ENCODE measurements at places on chromosomes 4 and X.
A peak's percentile ranks its signal among the peaks of the same experiment; 100 is the strongest.

DNA sequence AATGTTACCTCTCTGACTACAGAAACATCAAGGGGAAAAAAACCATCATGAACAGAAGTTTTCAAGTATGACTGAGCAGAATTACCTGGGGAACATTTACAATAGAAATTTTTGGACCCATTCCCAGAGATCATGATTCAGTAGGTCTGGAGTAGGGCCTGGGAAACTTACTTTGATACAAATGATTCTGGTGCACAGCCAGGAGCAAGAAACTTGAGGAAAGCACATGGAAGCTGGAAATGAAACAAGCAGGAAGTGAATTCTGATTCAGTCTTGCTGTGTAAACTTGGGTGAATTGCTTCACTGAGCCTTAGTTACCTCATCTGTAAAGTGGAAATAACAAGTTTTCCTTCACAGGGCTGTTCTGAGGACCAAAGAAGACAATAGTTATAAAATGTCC, 192.5 kb upstream of the TAPT1 start:
- no peak for DNase-seq

DNA sequence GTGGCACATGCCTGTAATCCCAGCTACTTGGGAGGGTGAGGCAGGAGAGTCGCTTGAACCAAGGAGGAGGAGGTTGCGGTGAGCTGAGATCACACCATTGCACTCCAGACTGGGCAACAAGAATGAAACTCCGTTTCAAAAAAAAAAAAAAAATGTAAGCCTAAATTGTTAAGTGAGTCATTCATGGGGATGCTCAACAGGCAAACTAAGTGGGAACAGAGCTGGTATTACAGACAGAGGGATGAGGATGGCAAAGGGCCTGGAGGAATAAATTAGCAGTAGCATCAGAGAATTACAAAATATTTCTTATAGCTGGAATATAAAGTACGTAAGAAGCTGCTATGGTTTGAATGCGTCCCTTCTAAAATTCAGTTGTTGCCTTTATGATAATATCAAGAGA, 43.4 kb upstream of the OGT start:
- no peak for DNase-seq

- no peak for DNase-seq
Observed at GRCh38 chrX:133333154-133333750, 82.0 kb downstream of the GPC4 start.

GRCh38 chr4:88457307-88458103, 586 bp downstream of the HERC5 start:
- DNase-seq: no peak

DNA sequence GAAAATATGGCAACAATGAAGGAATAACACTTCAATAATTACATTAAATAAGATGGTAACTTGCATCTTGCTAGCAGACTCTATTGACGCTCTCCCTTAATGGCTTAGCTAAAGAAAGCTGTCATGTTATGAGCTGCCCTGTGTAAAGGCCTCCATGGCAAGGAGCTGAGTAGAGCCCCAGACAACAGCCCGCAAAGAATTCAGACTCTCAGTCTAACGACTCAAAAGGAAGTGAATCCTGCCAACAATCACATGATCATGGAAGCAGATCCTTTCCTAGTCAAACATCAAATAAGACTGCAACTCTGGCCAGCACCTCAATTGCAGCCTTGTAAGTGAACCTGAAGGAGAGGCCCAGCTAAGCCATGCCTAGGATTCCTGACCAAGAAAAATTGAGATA, 157.6 kb downstream of the MAB21L2 start:
- DNase-seq: no peak

- no peak for DNase-seq
Observed at GRCh38 chr4:186726426-186727168, 2.9 kb upstream of the FAT1 start.

DNA sequence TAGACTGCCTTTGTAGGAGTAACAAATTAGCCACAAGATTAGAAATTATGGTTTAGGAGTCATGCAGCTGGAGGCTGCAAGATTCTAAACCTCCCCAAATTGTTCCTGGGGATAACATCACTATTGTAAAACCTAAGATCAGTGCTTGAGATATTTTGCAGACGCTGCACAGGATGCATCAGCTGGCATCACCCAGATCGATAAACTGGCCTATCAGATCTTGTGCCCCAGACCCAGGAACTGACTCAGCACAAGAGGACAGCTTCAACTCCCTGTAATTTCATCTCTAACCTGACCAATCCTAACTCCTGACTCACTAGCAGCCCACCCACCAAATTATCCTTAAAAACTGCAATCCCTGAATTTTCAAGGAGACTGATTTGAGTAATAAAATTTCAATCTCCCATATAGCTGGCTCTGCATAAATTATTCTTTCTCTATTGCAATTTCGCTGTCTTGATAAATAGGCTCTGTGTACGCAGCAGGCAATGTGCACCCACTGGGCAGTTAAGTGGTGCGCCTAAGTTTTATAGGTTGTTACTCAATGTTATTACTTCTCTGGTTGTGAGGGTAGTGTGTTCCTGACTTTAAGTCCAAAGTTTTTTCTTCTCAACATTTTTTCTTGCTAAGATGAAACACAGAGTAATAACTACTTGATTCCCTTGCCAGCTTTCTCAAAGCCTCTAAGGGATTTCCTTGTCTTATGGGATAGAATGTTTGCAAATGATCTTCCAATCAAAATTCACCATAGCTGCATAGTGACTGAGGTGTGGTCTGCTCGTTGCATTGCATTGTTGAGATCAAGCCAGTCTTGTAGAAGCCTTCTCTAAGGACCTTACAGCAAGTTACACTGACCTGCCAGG, 312.3 kb upstream of the DKK2 start:
- DNase-seq: no peak

DNA sequence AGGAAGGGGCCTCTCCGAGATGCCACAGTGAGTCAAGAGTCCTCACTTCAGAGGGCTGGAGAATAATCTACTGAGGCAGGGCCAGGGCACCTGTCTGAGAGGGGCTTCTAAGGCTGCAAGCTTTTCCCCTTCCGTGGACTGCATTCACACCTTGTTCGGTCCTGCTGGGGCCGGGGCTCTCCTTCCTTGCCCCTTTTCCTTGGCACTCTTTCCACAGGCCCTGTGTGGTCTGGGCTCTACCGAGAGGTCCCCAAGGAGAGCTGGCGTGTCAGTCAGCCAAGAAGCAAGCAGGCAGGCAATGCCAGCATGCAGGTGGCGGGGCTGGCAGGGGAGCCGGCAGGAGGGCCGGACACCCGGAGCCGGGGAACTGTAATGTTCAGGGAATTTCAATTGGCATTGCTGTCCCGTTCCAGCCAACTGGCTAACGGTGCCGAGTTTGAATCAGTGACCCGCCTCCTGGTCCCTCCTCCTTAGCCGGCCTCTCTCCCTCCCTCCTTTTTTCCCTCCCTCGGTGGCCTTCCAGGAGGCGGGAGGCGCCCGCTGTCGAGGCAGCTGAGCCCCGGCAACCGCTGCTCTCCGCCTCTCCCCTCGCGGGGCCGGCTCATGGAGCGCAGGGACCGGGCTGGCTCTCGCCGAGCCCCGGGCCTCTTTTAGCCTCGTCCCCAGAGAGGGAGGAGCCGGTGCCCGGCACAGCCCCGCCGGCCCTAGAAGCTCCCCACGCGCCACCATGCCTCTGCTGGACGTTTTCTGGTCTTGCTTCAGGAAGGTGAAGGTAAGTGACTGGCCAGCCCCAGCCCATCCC, at the start of gene STARD8:
STARD8 (plus strand) TSS at position 511 of the 802 bp plus-strand sequence; CDS start at position 728, 217 bp downstream.
- DNase-seq: no peak

- DNase-seq: no peak
Observed at GRCh38 chrX:110794601-110795000, 1.0 kb downstream of the CHRDL1 start.

GRCh38 chrX:51837921-51838320, 55.5 kb upstream of the MAGED1 start:
- DNase-seq: no peak

DNA sequence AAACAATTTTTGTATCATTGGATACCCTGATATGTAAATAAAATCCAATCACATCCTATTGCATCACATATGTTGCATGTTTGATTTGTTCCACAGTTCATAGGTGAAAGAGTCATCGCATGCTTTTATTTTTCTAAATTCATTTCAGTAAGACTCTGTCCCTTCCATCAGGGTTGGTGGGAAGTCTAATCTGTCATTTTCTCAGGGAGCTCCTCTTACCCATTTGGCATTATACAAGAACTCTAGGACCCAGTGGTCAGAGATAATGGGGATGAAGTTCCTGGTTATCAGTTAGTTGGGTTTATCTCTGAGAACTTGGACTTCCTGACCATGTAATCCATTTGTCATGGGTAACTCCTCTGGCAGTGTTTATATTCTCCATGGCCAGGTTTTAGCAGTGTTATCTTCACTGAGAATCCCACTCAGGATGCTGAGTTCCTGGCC, 227.1 kb upstream of the JADE1 start:
- DNase-seq: no peak

DNA sequence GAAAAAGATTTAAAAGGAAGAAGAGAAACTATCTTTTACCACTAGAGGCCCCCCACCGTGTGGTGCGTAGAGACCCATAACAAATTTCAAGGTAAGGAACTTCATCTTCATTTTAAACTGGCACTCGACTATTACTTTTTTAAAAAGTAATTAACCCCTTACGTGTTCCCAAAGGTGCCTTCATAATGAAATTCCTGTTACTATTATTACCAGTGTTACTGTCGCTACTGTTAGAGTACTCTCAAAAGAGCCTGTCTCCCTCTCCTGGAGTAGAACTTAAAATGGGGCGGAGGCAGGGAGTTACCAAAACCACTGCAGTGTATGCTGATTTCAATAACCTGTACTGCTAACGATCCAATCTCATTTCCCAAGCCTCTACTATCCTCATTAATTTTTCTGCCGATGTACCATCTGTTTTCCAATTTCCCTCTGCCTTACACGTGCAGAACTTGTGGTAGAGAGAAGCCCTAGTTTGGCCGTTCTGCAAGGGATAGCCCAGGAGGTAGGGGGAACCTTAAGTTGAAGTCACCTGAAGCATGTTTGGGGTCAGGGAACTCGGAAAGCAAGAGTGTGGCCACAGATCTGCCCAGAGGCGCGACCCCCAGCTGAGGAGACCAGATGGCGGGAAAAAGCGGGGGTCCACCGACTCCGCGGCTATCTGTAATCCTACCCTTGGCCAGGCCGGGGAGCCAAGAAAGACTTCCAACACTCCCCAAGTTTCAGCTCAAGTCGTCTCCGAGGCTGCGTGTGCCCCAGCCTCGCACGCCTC, 720 bp upstream of the STK26 start:
- no peak for DNase-seq

DNA sequence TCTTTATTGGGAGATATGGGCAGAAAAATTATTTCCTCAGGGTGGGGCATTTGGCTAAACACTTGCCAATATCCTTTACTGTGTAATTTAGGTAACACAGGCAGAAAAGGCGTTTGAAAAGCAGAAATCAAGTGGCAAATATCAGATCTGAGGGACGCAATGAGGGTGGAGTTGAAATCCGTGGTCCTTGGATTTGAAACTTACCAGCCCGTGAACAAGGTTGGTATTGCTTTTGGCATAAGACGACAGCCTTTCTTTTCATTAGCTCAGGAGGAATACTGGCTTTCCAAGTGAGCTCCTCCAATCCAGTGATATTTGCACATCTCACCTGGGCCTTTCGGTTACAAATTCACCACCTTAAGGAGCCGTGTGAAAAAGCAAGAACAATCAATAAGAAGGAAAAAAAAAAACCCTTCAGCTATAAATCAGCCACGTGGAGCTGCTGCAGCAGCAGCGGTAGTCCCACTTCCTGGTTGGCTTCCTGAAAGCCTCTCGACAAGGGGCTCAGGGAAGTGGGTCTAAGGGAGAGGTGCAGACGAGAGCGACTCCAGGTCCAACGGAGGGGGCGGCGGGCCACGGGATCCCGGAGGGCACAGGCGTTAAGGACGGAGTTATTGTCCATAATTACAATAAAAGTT, 734 bp upstream of the GALNT7 start:
- DNase-seq: peak; percentile 11

GRCh38 chrX:99413317-99413716, 996.8 kb downstream of the PCDH19 start:
- no peak for DNase-seq

DNA sequence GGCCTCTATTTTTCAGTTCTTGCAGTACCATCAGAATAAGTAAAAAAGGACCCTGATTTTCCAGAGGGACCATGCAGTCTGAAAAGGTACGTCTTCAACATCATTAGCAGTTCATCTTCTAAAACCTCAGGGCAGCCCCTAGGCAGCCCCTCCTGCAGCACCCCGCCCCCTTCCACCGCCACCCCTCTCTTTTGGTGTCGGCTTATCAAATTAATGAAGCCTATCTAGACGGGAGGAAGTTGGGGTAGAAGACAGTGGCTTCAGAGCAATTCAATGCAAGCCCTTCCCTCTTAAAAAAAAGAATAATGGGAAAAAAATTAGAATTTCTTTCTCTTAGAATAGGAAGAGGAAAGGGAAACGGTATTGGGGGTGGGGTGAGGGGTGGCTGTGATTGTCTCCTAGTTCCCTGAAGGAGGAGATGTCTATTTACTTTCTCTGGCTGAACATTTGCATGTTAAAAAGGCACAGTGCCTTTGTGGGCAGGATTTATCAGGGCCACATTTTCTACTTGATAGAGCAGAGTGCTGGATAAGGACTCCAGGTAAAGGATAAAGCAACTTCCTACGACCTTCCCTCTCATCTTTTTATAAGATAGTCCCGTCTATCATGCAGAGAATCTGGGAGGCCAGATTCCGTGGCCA, 159.4 kb downstream of the MGST2 start:
- DNase-seq: no peak

DNA sequence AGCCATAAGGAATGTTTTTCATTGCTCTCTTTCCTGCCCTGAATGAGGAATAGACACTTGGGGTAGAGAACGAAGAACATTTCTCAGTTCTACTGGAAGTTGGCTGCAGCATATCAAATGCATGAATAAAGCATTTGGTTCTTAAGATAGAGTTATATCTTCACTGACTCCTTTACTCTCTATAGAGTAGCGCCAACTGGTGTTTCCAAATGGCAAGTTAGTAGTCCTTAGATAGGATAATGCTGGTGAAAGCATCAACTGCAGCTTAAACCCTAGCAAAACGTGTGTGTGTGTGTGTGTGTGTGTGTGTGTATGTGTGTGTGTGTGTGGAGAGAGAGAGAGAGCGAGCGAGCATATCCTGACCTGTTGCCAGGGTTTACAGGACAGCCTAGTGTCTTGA, 62.2 kb upstream of the FRMPD4 start:
- DNase-seq: no peak

DNA sequence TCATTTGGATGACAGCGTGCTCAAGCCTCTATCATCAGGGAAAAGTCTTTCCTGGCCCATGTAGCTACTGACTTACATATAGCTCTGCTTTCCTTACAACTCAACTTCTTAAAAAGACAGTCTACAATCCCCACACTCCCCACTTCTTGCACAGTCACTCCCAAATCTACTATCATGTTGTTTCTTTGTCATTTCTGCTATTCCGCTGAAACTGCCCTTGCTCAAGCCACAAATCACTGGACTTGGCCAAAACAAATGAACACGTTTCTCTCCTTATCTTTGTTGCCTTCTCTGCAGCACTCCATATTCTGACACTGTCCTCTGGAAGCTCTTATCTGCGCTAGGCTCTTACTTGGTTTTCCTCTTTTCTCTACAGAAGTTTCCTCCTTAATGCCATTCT, 28.2 kb downstream of the GPRIN3 start:
- no peak for DNase-seq

Measured in KG1 (cell line).